ENCODE measurements at places on chromosomes 13 and 19.

- DNase-seq = no peak
Observed at GRCh38 chr19:53037101-53038097, 7.1 kb upstream of the ERVV-2 start.

- DNase-seq = no peak
Observed at GRCh38 chr19:7638802-7639465, 2.0 kb downstream of the STXBP2 start.

- DNase-seq = no peak
Observed at GRCh38 chr19:46745030-46745429, 827 bp upstream of the FKRP start.

- DNase-seq = peak; percentile 94
Observed at GRCh38 chr19:43755256-43755801, 567 bp upstream of the SMG9 start.

DNA sequence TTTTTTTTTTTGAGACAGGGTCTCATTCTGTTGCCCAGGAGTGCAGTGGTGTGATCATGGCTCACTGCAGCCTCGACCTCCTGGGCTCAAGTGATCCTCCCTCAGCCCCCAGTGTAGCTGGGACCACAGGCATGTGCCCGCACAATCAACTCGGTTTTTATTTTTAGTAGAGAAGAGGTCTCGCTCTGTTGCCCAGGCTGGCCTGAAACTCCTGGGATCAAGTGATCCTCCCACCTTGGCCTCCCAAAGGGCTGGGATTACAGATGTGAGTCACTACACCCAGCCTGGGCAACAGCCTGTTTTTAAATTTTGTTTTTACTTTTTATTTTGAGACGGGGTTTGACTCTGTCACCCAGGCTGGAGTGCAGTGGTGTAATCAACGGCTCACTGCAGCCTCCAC is 2.3 kb upstream of the KDM4B start:
- no peak for DNase-seq

DNA sequence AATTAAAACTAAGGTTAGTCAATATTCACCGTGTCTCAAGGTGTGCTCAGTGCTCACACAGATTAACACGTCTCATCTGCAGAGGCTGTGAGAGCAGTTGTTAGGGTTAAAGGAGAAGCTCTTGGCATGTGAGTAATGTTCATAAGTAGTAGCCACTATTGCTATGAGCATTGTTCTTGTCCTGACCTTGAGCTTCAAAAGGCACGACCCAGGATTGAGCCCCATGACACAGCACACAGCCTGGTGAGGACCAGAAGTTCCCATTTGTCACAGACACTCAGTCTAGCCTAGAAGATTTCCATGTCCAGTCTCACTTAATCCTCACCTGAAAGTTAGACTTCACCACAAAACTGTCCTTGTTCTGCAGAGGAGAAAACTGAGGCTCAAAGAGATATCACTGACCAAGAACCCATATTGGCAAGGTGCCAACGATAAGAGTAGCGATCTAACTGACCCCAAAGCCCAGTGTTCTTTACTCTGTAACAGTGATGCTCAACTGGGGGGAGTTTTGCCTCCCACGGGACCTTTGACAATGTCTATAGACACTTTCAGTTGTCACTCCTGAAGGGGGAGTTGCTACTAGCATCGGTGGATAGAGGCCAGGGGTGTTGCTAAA is 26.0 kb downstream of the FPR3 start:
- no peak for DNase-seq

GRCh38 chr13:89363144-89363543 is 1692.0 kb downstream of the SLITRK5 start:
- DNase-seq = no peak

DNA sequence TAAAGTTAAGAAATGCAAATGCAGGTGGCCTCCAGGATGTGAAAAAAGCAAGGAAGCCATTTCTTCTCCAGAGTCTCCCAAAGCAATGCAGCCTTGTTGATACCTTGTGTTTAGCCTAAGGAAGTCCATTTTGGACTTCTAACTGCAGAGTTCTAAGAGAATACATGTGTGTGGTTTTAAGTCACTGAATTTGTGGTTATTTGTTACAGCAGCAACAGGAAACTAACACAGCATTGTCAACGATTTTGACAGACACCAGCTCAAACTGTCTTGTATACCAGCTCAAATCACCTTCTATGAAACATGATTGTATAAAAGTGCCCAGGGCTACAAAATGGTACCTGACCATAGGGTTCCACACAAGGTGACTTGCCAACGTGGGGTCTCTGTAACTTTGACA is 151.4 kb downstream of the NALCN start:
- no peak for DNase-seq

GRCh38 chr13:75365724-75366173 is 116.2 kb downstream of the TBC1D4 start:
- no peak for DNase-seq

GRCh38 chr13:31891472-31891871 is 140.1 kb upstream of the FRY start:
- no peak for DNase-seq

GRCh38 chr13:44904967-44905366 is 84.3 kb downstream of the NUFIP1 start:
- no peak for DNase-seq

DNA sequence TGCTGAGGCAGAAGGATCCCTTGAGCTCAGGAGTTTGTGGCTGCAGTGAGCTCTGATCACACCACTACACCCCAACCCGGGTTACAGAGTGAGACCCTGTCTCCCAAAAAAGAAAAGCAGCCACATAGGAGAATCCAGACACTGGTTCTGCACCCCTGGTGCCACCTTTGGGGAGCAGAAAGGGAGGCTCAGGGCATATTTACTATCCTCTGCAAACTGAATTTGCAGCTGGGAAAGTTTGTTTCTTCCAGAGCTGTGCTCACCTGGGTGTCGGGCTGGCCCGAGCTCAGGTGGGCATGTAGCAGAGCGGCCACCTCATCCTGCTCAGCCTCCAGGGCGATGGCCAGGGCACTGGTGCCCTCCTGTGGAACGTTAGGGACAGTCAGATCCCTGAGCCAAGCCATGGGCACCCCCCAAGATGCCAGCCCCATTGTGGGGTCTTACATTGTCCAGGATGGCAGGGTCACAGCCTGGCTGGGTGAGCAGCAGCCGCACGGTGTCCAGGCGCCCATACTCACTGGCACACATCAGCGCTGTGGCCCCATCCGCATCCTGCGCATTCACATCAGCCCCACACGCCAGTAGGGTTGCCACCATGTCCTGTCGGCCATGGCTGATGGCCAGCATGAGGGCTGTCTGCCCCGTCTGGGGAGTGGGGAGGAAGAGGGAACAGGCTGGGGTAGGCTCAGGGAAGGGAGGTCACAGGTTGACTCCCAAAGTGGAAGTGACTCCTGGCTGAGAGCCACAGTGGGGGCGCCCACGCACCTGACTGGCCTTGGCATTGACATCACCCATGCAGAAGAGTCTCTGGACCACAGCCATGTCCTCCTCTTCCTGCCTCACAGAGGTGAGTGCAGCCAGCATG is 3.1 kb downstream of the RPS28 start:
- peak; percentile 69 for DNase-seq

Measured in Karpas-422 (cell line).